Activated T-helper 1 cell treated with Interleukin-2 at 50 U/mL for 16 hours (primary cell): ENCODE measurements at places on chromosomes 16 and 17.

GRCh38 chr17:52885882-52886281 lies 727.4 kb upstream of the CA10 start:
- DNase-seq = no peak

DNA sequence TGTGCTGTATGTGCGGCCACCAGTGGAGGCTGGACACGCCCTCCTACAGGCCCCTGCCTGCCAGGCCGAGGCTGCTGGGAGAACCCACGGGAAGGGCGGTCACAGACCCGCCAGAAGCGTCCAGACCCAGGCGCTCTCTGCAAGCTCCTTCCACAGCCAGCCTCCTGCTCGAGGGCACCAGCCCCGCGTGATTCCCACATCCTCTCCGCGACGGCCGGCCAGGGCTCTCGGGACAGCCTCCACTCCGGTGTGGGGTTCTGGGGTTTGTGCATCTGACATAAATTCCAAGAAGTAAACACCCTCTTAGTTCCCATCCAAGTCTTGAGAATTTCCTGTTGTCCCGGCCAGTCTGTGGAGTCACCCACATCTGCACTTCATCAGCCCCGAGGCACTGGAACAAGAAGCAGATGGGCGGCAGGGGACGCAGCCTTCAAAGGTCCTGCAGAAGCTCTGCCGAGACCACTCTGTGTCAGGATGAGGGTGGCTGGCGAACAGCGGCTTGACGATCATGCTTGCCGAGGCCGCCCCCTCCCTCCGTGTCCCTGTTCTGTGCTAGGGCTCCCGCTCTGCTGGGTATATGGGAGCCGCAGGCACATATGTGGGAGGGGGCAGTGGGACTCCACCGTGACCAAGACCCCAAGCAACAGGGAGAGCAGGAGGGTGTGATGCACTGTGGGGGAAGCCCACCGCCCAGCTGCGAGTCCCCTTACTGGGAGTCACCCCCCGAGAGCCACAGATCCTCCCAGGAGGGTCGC lies 2.4 kb upstream of the TMEM204 start:
- DNase-seq = no peak

DNA sequence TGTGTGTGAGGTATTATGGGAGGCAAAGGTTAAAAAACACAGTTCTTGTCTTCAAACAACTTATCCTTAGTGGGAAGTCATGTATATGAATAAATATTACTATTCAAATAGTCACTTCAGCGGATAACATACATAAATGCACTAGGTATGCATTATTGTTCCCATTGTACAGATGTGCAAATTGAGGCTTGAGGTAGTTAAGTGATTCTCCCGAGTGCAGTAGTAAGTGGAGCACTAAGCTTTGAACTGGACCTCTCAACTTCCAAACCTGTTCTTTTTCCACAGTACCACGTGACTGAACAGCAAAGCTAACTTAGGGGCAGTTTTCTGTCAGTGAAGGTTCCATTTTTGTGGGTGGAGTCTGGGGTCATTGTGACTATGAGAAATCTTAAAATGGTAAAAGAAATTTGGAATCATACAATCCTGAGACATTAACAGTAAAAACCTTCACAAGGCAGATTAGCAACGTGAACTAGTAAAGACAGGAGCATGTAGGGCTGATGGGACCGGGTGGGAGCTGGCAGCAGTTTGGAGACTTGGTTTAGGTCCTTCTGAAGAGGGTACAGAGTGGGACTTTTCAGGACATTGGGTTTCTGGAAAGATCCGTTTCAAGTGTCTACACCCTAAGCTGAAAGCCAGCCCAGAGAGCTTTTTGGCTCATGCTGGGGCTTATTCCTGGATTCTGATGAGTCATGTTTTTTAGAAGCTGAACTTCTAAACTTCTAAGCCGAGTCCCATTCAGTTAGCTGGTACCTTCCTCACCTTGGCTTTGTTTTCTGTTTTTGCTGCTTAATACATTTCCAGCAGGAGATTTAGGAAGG lies 204.9 kb downstream of the PRKCA start:
- no peak for DNase-seq

GRCh38 chr17:65637786-65638185 lies 76.3 kb upstream of the AXIN2 start:
- DNase-seq = no peak

GRCh38 chr17:57946798-57947358 lies 8.3 kb downstream of the CUEDC1 start:
- DNase-seq = no peak
